ENCODE measurements at places on chromosomes 12 and 14.
A peak's percentile ranks its signal among the peaks of the same experiment; 100 is the strongest.

DNA sequence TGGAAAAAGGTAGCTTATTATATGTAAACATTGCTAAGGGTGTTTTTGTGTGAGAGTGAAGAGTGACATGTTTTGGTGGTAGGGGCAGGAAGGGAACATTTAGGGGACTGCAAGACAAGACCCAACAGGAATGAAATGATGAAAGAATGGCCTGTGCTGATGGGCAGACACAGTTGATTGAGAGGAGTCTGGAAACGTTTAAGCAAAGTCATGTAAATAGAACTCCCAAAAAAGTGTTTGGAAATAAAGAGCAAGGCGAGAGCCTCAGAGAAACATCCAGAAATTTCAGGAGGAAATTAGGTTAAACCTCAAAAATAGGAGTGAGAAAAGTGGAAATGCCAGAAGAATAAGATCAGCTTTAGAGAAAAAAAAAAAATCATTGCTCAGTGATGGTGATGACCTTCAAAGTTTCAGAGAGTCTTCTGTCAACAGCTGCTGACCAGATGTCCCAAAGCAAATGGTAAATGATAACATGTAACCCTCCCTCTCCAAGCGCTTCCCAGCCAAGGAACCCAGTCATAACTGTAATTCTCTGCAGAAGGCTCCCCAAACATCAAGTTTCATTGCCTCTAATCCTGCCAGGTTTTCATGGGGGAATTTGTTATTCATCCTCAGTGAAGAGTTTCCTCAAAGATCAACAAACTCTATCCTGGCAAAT is 223.2 kb upstream of the FAR2 start:
- DNase-seq: peak; percentile 73

- peak; percentile 30 for DNase-seq
Measured at GRCh38 chr14:77562681-77563080, 53.8 kb downstream of the SPTLC2 start.

DNA sequence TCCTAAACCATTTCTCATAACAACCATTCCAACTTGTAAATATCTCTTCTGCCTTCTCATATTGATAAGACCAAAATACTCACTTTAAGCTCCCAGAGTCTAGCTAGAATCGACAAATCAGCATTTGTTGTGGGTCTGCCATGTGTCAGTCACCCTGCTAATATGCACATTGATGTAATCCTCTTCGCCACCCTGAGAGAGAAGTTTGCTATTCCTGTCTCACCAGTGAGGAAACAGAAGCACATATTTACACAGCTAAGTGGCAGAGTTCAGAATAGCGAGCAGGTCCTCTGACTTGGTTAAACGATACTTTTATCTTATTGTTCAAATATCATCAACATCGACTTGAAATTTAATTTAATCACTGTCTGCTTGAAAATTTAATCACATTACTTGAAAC is 142.1 kb downstream of the ANO4 start:
- DNase-seq: no peak

- DNase-seq: no peak
Measured at GRCh38 chr14:99230208-99231151, 41.5 kb downstream of the BCL11B start.

DNA sequence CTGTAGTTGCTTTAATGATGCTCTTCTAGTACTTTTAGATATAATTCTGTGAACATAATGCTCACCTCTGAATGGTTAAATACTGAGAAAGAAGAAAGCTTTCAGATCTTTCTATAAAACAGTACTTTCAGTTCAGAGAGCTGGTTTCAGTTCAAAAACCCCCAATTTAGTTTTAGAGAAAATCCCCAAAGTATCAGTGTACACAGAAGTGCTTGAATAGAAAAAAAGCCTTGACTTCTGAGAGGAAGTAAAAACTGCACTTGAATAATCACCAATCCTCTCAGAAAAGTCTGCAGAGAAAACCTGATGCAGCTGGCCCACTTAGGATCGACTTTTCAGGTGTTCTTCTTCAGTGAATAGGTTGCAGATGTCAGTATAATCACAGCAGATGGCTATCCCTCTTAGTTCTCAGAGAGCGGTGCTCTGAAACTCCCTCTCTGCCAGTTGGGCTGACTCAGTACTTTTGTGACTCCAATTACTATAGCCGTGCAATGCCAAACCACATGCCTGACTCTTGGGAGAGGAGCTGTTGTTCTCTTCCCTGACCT is 616.3 kb downstream of the LRFN5 start:
- DNase-seq: peak; percentile 79

DNA sequence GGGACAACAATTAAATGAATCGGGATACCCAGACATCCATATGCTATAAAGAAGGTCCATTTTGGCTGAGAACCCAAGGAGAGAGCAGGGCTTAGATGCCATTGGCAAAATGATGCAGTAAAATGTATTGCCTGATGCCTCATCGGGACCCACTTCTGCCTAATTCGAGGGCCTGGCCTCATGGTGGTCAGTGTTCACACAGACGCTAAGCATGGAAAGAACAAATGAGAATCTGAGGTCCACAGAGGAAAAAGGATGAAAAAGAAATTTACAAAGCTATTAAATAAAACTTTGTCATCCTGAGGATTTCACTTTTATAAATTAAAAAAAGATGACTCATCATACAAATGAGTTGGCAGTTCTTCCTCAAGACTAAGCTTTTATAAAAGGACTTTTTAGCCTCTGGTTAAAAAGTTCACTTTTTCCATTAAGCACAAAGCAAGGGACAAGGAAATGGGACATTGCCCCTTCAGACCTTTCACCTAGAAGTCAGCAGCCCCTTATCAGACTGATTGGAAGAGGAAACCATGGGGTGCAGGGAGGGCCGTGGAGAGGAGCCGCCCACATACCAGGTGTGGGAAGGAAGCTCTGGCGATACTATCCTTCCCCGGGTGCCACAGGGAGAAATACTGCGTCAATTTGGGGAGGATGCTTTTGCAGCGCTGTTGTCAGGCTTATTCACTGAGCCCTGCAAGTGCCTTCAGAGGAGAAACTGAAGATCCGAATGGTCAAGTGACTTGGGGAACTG is 176.0 kb downstream of the EGLN3 start:
- no peak for DNase-seq

DNA sequence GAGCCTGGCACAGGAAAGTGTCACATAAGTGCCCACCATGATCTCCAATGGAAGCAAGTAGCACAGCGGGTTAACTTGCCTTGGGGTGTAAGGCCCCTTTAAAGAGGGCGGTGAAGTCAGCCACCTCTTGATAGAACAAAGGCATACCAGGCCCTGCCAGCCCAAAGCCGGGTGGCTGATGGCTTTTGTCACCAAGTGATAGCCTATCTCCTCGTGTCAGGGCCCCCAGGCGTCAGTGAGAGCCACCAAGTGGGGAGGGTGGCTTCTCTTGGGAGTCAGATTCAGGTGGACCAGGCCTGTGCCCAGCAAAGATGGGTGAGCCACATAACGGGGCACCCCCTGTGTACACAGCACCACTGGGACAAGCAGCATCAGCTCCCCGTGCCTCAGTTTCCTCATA is 8.3 kb upstream of the MYL2 start:
- no peak for DNase-seq

DNA sequence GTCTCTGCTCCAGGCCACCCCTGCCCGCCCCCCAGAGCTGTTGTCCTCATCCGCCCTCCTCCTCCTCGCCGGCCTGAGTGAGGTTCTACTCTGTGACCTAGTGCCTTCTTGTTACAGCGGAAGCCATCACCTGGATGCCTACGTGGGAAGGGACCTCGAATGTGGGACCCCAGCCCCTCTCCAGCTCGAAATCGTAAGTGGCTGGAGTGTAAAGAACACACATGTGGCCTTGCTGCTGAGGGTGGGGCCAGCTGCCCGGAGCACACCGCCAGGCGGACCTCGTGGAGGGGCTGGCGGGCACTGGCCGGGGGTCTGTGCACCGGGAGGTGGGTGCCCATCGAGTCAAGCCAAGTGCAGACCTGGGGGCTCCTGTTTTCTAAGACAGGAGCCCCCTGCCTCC is 19.4 kb downstream of the MEG3 start:
- DNase-seq: no peak

DNA sequence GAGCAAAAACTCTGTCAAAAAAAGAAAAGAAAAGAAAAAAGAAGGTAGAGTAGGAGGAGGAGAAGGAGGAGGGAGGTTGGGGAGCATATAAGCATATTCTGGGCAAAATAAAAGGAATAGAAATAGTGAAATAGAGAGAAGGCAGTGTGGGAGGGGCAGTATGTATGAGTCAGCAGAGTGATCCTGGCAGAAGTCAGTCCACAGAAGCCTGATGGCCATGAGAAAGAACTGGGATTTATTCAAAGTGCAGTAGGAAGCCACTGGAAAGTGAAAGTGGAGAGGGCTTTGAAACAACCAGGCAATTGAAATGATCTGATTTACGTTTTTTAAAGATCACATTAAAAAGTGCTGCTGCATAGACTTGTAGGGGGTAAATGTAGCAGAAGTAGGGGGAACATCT is 368.6 kb upstream of the USP15 start:
- no peak for DNase-seq

DNA sequence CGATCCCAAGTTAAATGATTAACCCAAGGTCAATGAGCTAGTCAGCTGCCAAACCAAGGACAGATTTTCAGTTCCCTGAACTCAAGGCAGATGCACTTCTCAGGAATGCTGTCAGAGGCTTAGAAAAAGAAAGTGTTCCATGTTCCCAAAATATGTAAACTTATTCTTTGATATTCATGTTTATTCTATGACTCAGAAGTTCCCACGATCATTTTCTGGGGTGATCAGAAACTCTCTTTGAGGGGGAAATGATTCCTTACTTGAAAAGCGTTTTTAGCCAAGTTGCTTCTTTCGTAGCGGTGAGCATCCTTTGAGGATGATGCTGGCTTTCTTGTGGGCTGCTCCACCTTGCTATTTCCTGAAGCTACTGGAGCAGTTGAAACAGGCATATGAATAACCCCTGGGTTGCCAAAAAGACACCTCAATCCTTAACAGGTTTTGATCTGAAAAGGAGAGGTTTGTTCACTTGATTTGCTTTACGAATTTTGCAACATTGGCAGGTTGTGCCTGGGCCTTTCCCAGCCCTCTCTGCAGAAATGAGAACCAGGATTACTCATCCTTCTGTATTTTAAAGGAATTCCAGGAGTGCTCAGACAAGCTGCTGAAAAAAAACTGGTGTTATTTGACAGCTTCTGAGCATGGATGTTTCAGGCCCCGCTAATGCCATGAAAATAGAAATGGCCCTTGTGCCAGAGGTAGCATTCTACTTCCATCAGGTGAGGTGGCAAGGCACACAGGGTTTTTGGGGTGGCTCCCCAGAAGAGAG is 121.4 kb upstream of the HIF1A start:
- peak; percentile 78 for DNase-seq

- peak; percentile 23 for DNase-seq
Measured at GRCh38 chr12:62763861-62764645, 170.9 kb downstream of the PPM1H start.

DNA sequence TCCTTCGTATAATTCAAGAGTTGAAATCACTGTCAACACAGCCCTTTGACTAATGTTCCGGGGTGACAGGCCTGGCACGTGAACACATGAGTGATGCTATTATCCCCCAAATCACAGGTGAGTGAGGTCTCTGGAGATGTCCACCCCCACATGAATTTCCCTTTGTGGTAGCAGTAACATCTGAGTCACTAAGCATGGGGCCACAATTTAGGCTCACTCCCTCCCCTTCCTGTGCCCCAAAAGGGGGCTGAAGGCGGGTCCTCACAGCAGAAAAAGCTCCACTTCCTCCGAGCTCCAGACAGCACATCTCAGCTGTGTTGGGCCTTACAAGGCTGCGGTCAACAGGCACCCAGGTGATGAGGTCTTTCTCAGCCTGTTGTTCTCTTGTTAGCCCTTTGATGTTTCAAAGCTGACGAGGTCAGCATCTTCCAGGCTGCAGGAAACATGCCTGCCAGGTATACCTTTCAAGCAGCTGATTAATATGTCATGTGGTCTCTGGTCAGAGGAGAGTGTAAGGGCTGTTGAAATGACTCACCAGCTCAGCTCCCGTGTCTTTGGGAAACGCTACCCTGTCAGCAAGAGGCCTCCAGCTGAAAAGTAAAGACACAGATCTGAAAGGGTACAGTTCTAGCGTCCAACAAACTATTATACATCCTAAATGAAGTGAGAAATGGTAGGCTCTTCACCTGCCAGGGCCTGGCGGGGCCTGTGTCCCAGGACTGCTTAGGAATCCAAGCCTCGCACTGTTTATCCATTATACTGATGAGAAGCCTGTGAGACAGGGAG is 107.3 kb downstream of the ZFP36L1 start:
- DNase-seq: peak; percentile 62

DNA sequence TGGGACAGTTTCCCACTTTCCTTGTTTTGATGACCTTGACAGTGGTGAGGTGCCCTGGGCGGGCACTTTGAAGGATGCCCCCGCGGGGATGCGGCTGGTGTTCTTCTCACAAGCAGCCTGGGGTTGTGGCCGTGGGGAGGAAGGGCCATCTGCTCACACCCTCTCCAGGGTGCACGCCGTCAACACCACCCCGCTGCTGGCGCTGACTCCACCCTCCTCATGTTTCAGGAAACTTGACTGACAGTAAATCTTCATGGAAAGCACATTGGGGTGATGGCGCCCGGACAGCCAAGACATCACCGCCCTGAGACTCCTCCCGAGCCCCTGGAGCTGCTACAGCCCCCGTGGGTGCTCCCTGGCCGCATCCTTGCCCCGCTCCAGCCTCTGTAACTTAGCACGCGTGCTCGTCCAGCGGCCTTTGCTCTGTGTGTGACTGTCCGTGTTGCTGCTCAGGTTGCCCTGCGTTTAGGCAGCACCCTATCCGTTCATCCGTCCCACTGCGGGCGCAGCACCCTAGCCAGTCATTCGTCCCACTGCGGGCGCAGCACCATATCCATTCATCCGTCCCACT is 150.2 kb upstream of the C14orf180 start:
- no peak for DNase-seq

- no peak for DNase-seq
Measured at GRCh38 chr14:100774164-100774537, 47.5 kb downstream of the DLK1 start.

GRCh38 chr14:56814519-56814959 is 4.3 kb upstream of the OTX2 start:
- no peak for DNase-seq

DNA sequence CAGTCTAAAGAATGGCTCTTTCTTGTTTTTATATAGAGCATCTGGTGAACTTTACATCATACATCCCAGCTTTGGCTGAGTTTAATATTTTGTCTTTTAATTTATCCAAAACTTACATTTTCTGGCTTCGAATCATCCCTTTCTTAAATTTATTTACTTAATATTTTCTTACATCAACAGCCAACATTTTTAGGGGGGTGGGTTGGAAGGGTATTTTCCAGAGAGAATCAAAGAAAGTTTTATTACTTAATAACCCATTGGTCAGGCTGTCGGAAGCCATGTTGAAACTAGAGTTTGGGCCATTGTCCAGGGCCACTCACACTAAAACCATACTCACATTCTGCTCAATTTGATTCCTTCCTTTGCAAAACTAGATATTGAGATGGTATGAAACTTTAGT is 220.2 kb downstream of the AEBP2 start:
- no peak for DNase-seq
